Left forelimb (tissue), 1 donor: ENCODE measurements at places on chromosomes 2 and 18.

DNA sequence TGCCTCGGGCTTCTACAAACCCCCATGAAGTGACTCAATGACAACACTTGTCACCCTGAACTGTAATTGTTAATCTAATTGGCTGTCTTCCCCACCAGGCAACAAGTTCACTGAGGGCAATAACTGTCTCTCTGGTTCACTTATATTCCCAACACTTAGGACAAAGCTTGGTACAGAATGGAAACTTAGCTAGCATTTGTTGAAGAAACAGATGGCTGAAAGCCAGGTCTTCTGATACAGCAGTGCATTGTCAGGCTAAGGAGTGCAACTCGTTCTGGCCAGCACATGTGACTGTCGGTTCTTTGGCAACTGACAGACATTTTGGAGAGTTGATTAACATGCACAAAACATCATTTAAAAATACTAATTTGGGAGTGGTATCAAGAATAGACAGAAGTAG is 14.6 kb upstream of the DNAJC27 start:
- no peak for DNase-seq

DNA sequence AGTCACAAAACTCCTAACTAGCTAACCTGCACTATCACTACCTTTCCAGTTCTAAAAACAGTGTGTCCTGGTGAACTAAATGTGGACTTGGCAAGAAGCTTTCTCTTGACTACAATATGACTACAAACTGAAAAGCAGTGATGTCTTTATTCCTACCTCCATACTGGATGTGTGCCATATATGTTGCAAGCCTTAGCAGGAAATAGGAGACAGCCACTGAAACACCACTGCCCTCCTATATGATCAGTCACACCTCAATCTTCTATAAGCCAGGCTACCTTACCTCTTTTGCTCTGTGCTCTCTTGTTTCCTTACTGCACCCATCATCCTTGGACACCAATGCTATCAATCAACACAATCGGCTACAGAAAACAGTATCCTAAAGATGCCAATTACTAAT is 34.1 kb downstream of the SS18 start:
- DNase-seq: no peak

DNA sequence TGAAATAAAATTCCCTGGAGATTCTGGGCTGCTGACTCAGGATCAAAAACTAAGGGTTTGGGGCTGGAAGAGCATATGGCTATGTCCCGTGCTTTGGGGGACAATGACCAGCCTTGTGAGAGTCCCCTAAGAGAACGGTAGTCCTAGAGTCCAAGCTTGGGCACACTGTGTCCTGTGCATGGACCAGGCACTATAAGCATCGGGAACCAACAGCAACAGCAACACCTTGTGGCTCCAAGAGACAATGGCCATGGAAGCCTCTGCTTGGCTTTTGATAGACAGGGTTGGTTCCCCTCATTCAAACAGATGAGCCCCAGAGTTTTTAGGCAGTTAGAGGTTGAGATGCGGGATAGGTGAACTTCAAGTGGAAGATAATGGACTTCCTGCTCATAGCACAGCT is 294.4 kb upstream of the CHAC2 start:
- no peak for DNase-seq

GRCh38 chr2:169877398-169877797 is 50.1 kb downstream of the UBR3 start:
- DNase-seq: no peak
